Thymus (tissue), 14 donors: ENCODE measurements at places on chromosomes 7 and 10. TPM values are rescaled to one million over a fixed set of nuclear protein-coding genes. Genes with fewer than 3 reads are reported as not detected.

Gene EN2
- under 0.01 TPM for total RNA-seq

Gene MRPS24
- total RNA-seq = 107 TPM

Gene CYP26C1
- total RNA-seq = 0.28 TPM

- no peak for DNase-seq
Observed at GRCh38 chr10:86965986-86966654, 2.2 kb upstream of the ADIRF start.

GRCh38 chr7:42232275-42232674 is 4.7 kb downstream of the GLI3 start:
- no peak for DNase-seq

DNA sequence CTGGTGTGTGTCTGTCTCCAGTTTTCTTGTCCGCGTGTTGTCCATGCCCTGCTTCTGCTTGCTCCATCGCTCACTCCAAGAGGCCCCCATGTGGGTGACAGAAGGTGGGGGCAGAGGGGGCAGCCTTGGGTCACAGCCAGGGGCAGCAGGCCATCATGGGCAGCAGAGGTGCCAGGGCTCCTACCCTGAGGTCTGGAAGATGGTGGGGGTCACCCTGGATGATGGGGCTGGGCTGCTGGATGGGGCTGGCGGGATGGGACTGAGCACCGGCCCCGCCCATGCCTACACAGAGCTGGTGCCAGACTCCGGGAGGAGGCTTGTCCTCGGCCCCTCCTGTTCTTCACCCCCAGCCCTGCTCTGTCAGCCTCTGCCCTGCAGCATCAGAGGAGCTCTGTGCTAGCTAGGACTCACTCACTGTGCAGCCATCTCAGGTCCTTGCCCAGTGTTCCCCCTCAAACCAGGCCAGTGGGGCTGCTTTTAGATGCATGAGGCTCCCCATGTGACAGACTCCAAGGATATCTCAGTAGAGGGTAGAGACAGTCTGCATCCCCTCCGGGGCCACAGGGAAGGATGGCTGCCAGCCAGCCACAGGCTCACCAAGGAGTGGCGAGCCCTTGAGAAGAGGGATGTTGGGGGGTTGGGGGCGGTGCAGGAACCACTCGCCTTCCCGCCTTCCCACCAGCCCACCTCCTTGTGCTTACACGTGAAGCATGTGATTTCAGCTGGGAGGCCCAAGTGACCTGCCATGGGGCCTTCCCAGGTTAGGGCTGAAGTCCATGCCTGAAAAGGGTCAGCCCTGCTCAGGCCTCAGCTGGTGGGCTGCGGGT is 35.5 kb upstream of the PPIF start:
- DNase-seq = no peak

GRCh38 chr7:99990460-99990852 is 14.6 kb upstream of the AZGP1 start:
- DNase-seq = no peak

DNA sequence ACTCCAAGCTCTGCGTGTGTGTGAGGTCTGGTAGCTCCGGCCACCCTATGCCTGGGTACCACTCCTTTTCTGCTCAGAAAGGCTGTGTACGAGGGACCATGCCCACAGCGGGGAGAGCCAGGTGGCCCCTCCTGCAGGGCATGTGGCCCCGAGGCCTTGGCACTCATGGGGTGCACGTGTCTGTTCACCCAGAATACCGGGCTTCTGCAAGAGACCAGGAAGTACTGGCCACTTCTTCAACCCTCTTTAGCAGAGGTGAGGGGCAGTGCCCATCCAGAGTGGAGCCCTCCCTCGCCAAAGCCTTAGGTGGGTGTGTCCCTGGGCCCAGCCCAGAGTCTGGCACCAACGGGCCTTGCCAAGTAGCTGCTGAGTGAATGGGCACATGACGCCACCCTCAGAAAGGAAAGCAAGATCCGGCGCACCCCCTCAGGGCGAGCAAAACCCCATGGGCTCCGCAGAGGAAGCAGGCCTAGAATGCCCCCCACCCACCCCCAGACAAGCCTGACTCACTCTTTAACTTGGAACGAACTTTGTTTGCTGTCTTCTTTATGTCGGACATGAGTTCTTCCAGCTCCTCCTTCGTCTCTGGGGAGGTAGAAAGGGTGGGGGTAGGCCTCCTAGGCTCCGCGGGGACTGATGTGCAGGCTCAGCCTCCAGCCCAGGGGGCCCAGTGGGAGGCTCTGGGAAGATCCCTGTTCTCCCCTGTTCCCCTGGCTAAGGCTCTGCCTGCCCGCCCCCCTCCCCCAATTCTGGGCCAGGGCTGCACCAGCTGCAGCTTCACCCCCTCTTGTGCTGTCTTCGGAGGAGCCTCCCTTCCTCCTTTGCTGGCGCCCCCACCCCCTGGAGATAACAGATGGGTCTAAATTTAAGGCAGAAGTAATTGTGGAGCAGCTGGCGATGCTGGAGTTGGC is 14.6 kb downstream of the STX1A start:
- no peak for DNase-seq

DNA sequence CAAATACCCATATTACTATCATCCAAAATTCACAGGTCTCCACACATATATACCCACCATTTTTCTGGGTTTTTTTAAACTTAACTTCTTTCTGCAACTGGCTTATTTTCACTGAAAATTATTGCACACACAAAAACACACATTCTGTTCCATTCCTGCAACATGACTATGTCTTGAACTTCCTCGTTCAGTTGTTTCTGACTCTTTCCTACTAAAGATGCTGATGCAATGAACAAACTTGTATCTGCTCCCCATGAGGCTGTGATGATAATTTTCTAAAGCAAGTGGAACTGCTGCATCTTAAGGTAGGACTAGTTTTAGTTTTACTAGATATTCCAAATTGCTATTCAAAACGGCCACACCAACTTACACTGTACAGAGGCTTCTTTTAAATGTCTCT is 77.7 kb downstream of the OSBPL3 start:
- no peak for DNase-seq

DNA sequence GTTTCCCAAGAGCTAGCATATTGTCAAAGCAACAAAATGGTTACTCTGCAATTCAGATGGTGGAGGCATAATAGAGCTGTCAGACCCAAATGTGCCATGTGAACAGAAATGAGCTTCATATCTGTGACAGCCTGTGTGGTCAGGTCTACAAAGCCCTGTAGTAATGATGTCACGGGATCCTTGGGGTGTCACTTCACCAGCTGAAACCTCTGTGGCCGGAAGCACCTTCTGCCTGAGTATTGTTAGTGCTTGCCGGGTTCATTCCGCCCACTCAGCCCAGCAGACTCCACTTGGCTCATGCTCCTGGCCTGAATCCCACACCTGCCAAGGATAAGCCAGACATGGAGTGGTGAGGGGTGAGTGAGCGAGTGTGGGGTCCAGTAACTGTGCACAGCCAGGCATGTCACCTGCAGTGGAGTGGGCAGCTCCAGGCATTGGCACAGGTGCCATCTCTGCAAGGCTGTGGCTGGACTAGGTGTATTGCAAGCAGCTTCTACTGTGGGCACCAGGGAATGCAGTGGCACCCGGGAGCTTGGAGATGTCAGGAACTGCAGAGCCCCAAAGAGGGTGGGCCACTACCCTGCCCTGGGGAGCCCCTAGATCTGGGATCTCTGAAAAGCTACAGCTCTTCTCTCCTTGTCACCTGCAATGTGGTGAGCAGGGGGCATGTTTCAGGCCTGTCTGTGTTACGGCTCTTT is 341.9 kb upstream of the CHRM2 start:
- DNase-seq = no peak

- no peak for DNase-seq
Observed at GRCh38 chr10:86263209-86263608, 103.4 kb downstream of the GRID1 start.

- no peak for DNase-seq
Observed at GRCh38 chr7:140631602-140632001, 9.0 kb downstream of the DENND2A start.

DNA sequence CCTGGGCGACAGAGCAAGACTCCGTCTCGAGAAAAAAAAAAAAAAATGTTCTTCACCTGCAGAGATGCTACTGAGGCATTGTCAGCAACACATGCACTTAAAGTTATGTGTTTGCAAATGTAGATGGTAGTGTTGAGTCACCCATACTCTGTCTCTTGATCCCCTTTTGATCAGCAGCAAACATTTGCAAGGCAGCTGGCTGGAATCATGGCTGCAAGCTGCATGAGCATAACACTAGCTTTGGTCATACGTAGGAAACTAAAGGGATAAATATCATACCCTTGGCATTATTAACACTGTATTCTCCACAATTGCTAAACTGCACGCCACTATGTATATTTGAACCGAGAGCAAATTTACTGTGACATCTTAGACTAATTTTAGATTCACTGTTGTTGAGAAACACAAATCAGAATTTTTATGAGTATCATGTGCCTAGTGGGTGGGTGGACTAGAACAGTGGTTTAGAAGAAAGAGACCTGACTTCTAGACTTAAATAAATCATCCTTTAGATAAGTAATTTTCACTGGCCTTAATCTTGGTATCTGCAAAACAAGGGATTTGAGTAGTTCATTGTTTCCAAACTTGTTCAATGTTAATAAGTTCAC is 229.3 kb upstream of the MEOX2 start:
- no peak for DNase-seq

DNA sequence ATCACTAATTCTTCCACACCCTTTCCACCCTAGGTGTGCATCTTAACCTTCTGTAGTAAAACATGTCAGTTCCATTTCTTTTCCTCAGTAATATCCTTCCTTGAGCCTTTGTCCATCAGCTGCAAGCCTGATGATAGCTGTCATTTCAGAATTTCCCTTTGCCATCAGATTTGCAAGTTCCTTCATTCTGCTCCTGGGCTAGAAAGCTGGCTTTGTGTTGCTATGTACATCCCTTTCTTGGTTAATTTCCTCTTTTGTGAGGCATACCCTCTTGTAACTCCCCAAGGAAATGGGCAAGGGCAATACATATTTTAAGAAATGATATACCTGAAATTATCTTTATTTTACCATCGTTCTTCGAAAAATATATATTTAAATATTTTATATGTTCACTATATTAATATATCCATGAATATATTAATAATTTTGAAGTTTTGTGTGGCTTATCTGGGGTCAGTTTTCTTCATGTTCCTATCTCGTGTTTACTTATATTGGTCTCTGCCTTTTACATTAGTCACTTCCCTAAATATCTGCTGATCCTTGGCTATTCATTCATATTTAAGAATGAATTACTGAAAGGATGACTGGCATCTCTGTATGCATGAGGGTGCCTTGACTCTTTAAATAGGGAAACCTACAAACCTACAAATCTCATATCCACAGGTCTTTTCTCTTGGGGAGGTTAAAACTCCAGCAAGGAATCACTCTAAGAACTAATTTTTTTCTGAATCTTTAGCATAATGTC is 143.8 kb downstream of the ZNF22 start:
- no peak for DNase-seq

DNA sequence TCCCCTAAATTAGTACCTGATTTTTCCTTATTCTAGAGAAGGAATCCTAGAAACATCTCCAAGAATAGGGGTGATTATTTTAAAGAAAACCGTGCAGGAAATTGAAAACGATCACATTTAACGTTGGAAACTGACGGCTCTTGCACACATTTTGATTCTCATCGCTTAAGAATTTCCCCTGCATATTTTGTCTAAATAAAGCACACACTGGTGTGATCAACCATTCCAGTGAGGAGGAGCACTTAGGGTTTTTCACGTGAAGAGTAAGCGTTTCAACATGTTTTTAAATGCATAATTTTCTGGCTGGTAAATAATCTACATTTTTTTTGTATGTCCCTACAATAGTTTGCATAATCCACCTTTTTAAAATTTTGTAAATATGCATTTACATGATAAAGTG is 229.7 kb upstream of the PFKP start:
- DNase-seq = no peak
